ENCODE measurements at places on chromosomes 11 and 22.
A peak's percentile ranks its signal among the peaks of the same experiment; 100 is the strongest.

DNA sequence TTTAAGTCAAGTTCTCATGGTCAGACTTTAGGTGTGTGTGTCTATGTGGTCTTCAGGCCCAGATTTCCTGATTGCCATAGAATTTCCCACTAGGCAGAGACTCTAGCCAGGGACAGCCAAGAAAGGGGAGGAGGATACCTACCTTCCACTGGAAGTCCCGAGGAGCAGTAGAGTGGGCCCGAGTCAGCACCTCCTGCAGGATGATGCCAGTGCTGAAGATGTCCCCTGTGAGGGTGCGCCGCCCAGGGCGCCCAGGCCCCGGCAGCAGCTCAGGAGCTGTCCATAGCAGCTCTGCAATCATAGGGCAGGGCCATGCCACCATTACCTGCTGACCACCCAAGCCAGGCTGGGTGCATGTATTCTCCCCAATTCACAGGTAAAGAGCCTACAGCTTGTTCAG lies 41.6 kb upstream of the LRRC32 start:
- no peak for DNase-seq

DNA sequence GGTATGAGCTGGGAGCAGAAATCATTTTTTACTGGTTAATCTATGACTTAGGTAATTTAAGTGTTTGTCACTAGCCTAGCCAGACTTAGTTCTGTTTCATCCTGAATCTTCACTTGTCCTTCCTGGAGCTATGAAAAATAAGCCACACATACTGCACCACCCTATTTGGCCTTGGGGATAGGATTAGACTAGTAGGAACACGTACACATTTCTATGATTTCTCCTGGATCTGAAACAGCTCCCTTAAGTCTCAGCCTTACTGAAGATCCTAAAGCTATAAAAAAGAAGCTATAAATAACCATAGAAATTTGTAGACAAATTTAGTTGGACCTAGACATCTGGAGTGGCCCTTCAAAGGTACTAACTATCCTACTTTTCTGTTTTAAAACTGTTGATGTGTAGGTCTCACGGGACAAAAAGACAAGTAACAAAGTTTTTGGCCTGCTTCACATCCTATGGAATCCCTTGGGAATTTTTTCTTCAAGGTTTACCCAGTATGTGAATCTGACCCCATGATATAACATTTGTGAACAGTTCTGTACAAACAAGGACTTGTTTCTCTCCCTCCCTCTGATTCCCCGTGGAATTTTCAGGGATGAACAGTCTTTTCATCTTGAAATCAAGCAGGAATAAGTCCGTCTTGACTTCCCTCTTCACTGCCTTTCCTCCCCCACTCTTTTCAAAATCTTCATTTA lies 275.0 kb downstream of the FAM76B start:
- no peak for DNase-seq

DNA sequence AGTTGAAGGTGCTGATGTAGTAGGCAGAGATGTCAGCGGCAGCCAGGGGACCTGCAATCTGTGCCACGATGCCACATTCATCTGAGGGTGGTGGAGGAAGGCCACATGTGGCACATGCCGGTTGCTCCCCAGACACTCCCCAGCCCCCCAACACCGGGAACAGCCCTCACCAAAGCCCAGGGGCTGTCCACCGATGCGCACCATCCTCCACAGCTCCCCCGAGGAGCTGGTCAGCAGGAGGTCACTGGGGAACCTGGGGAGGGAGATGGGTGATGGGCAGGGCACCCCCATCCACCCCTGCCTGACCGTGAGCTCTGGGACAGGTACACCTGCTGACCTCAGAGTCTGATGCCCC lies 3.5 kb downstream of the CASTOR1 start:
- DNase-seq, result no peak

- no peak for DNase-seq
Observed at GRCh38 chr22:25395468-25395867, 169.0 kb upstream of the GRK3 start.

- DNase-seq, result peak; percentile 22
Observed at GRCh38 chr11:35227576-35228327, 88.8 kb downstream of the CD44 start.

GRCh38 chr22:49247194-49247924 lies 580.3 kb downstream of the BRD1 start:
- no peak for DNase-seq

DNA sequence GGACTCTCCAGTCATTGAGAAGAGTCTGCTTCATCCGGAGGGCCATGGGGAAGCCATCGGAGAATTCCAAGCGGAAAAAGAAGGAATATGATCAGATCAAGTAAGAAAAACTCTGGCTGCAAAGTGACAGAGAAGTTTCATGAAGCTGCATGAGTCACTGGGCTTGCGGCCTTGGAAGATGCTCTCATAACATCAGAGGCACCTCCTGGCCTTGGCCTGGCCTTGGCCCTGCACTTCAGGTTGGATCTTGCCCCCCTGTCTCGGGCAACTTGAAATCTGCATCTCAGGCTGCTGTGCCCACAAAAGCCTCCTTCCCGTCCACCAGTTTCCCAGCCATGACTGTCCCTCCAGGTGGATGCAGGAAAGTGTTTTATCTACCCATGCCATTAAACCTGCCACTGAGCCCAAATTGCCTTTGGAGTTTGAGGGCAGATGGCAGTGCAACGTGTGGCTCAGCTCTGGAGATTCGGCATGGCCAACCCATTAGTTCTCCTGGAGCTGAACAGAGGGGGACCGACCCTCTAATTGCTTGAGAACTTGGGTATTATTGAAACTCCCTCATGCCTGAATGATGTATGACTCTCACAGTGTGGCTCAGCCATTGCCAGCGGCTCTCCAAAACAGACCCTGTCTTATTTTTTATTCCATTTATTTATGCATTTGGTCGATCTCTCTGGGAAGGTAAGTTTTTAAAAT lies 66.7 kb downstream of the SEZ6L start:
- DNase-seq, result no peak

GRCh38 chr11:127345819-127346459 lies 345.4 kb upstream of the KIRREL3 start:
- DNase-seq, result peak; percentile 18

- no peak for DNase-seq
Observed at GRCh38 chr11:116649268-116649667, 123.5 kb downstream of the BUD13 start.

DNA sequence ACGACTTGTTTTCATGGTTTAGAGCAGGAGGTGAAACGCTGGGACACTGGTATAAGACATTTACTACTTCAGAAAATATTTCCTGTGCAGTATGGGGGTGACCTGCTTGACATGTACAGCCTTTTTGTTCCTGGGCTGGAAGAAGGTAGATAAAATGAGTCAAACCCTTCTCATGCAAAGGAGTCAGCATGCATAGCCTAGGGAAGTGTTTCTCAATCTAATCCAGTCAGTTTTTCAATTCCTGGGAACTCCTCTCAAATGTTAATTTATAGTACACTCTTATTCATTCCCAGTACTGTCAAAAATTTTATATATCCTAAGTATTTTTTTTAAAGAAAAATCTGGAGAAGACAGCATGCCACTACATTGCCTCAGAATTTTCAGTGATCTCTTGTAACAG lies 154.7 kb upstream of the GUCY1A2 start:
- DNase-seq, result no peak

- peak; percentile 27 for DNase-seq
Observed at GRCh38 chr22:24578355-24579257, 14.3 kb downstream of the LRRC75B start.

GRCh38 chr11:131025421-131026125 lies 109.3 kb upstream of the SNX19 start:
- DNase-seq, result no peak

GRCh38 chr11:134739136-134739535 lies 327.1 kb upstream of the B3GAT1 start:
- no peak for DNase-seq

- no peak for DNase-seq
Observed at GRCh38 chr11:113531575-113532451, 56.6 kb upstream of the DRD2 start.

DNA sequence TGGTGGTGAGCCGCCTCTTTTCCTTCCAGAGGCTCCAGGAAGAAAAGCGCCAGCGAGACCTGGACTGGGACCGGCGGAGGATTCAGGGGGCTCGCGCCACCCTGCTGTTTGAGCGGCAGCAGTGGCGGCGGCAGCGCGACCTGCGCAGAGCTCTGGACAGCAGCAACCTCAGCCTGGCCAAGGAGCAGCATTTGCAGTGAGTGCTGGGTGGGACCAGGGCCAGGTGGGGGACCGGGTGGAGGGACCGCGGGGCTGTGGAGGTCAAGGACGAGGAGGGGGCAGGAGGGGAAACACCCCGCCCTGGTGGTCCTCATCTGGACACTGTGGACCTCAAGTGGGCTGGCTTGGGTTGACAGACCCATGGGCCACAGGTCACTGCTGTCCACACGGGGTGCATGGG lies 17.4 kb downstream of the RIBC2 start:
- DNase-seq, result no peak

- DNase-seq, result no peak
Observed at GRCh38 chr11:76975513-76975912, 58.7 kb upstream of the B3GNT6 start.

GRCh38 chr11:112410325-112410724 lies 149.7 kb upstream of the PLET1 start:
- DNase-seq, result no peak

- DNase-seq, result no peak
Observed at GRCh38 chr11:116953530-116954285, 116.3 kb upstream of the APOA1 start.

- DNase-seq, result peak; percentile 47
Observed at GRCh38 chr11:2142300-2142759, 3.1 kb upstream of the IGF2 start.

GRCh38 chr11:106763501-106763900 lies 254.8 kb downstream of the GUCY1A2 start:
- no peak for DNase-seq

DNA sequence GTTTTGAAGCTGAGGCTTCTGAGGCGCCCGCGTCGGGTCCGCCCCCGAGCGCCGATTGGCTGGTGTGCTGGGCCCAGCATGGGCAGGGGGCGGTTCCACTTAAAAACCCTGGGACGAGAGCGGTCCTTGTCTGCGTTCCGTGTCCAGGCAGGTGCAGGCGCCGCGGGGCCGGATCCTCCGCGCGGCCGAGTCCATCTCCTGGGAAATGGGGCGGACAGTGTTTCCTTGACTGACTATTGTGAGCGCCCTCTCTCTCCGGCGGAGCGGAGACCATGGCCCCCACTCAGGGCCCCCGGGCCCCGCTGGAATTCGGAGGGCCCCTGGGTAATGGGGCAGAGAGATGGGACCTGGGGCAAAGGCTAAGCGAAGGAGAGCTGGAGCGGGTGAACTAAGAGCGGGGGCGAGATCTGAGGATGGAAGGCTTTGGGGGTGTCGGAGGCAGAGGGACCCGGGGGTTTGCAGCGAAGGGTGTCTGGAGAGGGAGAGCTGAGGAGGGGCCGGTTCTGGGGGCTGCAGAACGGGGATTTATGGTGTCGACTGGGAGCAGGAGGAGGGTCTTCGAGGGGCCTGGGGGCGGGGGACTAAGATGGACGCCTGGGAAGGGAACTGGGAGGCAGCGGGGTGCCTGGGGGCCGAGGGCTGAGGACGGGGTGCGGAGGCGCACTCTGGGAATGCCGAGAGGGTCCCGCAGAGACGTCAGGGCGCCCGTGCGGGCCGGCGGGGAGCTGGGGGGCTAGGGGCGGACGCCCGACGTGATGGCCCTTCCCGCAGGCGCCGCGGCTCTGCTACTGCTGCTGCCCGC lies at the start of gene TM7SF2:
TM7SF2 (plus strand) TSS at position 129 of the 802 bp plus-strand sequence; CDS start at position 273, 144 bp downstream.
- DNase-seq, result peak; percentile 81

GRCh38 chr11:15229069-15229468 lies 114.3 kb downstream of the INSC start:
- DNase-seq, result no peak

DNA sequence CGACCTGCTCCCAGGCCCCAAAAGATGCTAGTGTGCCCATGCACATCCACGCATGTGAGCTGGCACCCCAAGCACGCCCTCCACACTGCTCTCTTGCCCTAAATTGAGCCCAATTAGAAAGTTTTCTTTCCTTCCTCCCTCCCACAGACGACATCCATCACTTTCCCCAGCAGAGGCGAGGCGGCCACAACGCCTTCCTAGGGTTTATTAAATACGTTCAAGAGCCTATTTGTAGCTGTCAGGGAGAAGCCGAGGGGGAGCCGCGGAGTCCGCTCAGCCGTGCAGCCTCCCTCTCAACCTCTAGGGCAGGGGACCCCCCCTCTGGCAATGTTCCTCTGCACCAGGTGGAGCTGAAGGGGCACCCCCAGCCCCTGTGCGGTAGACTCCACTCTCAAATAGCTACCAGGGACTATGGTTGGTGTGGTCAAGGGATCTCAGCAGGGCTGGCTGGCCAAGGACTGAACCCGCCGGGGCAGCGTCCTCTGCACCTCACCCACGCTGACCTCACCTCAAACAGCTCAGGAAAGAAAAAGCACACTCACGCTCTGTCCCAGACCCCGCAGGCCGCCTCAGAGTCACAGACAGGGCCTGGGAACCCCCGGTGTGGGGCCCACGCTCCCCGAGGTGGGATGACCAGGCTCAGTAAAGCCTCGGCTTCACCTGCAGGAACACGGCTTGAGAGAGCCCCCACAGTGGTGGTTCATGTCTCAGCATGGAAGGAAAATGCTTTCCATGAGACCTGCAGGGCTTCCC lies 152.4 kb downstream of the DSCAML1 start:
- DNase-seq, result no peak

- DNase-seq, result no peak
Observed at GRCh38 chr11:68293708-68294107, 18.7 kb upstream of the LRP5 start.

- DNase-seq, result peak; percentile 99
Observed at GRCh38 chr11:57712256-57713150, at the start of gene TMX2. Gene TMX2 (plus strand): TSS chr11:57712593. CDS start chr11:57712619, 26 bp downstream.

DNA sequence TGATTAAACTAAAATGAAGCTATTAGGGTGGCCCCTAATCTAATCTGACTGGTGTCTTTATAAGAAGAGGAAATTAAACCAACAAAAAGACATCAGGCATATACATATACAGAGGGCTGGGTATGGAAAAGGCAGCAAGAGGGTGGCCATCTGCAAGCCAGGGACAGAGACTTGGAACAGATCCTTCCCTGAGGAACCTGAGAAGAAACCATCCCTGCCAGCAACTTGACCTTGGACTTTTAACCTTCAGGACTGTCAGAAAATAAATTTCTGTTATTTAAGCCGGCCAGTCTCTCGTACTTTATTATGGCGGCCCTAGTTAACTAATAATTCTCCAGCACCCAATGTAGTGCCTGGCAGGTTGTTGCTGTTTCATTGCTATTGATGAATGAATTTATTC lies 361.5 kb upstream of the PDGFD start:
- no peak for DNase-seq

GRCh38 chr11:134374891-134375550 lies 37.0 kb downstream of the B3GAT1 start:
- DNase-seq, result no peak

DNA sequence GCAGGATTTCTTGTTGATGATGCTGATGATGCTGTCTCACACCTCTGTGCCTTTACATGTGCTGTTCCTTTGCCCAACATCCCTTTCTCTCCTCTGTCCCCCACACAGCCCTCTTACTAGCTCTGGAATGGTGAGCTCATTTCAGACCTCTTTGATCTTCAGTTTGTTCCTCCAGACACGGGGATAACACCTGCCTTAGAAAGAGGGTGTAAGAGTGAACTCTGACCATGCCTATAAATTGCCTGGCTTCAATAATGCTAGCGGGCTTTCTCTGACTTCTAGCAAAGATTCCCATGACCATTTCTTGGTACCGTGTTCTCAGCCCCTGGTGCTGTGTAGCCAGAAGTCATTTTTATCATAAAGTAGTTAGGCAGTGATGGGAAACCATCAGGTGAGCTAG lies 55.9 kb upstream of the DRD2 start:
- no peak for DNase-seq

- no peak for DNase-seq
Observed at GRCh38 chr22:43535741-43536140, 123.9 kb downstream of the MPPED1 start.

All from fibroblast of the aortic adventitia (primary cell).